ENCODE measurements at places on chromosomes 11 and 22. TPM values are rescaled to one million over a fixed set of nuclear protein-coding genes. Genes with fewer than 3 reads are reported as not detected.

CPT1B gene
- 63.1 TPM for total RNA-seq

C22orf42 gene
- not detected for total RNA-seq

ST14 gene
- 0.14 TPM for total RNA-seq

GP1BB gene
- total RNA-seq, result not detected

PTDSS2 gene
- 31.8 TPM for total RNA-seq

OR52E6 gene
- not detected for total RNA-seq

GLYATL2 gene
- not detected for total RNA-seq

SCO2 gene
- total RNA-seq, result 5.3 TPM

NOX4 gene
- total RNA-seq, result not detected

SGSM1 gene
- 0.19 TPM for total RNA-seq

Measured in activated CD4-positive, alpha-beta T cell treated with anti-CD3 and anti-CD28 coated beads, Interleukin-2, amount 10 ng/mL, durations not matched to agents 24 days and 14 days (primary cell).